ENCODE measurements at places on chromosomes 3 and 15. TPM values are rescaled to one million over a fixed set of nuclear protein-coding genes. Genes with fewer than 3 reads are reported as not detected.

The ECE2 gene
- total RNA-seq = not detected

The LNP1 gene
- total RNA-seq = 3.3 TPM

The C3orf49 gene
- total RNA-seq = not detected

The NDUFB5 gene
- total RNA-seq = 147 TPM

The SLC28A2 gene
- not detected for total RNA-seq

The ZBED2 gene
- total RNA-seq = not detected

The LMAN1L gene
- not detected for total RNA-seq

The SHF gene
- total RNA-seq = 1.5 TPM

The DOCK3 gene
- total RNA-seq = under 0.01 TPM

The PPARG gene
- 1.2 TPM for total RNA-seq

The ITIH4 gene
- 1.3 TPM for total RNA-seq

The ATG3 gene
- 65.1 TPM for total RNA-seq

The IQCH gene
- total RNA-seq = 4.2 TPM

The SLC28A1 gene
- total RNA-seq = not detected

The RTP1 gene
- total RNA-seq = not detected

The KIF23 gene
- total RNA-seq = 40.1 TPM

The OXTR gene
- total RNA-seq = 31.7 TPM

The IL17RE gene
- 0.23 TPM for total RNA-seq

The GNB4 gene
- total RNA-seq = 69.8 TPM

The PTX3 gene
- 687 TPM for total RNA-seq

The AADAC gene
- 0.09 TPM for total RNA-seq

The SERP1 gene
- total RNA-seq = 229 TPM

The SNX33 gene
- total RNA-seq = 22.1 TPM

Measured in smooth muscle cell of the umbilical artery (primary cell).